ENCODE measurements at places on chromosomes 4 and X. TPM values are rescaled to one million over a fixed set of nuclear protein-coding genes. Genes with fewer than 3 reads are reported as not detected.

The CDKL2 gene
- 1.8 TPM for total RNA-seq

The FAM193A gene
- total RNA-seq = 36.9 TPM

The POLN gene
- 1.5 TPM for total RNA-seq

The USP53 gene
- 21.9 TPM for total RNA-seq

The GABRG1 gene
- total RNA-seq = 0.11 TPM

The RAB33A gene
- total RNA-seq = 0.59 TPM

The SMIM10 gene
- total RNA-seq = 1.1 TPM

The ART3 gene
- total RNA-seq = 0.74 TPM

The SSX3 gene
- not detected for total RNA-seq

All from H9 (cell line).